Breast epithelium (tissue), 4 donors: ENCODE measurements at places on chromosomes 11 and 22.

GRCh38 chr11:35352077-35352888, 67.1 kb downstream of the SLC1A2 start:
- no peaks in the 10 kb centered on the region for H3K36me3 ChIP-seq
- DNase-seq: no peak
- no peak overlapping the region for H3K4me3 ChIP-seq
- H3K27me3 ChIP-seq: no peaks in the 10 kb centered on the region
- H3K4me1 ChIP-seq: no peaks in the 10 kb centered on the region

- no peaks in the 10 kb centered on the region for H3K36me3 ChIP-seq
- H3K4me1 ChIP-seq: peaks cover 13% of the 10 kb centered on the region
- DNase-seq: no peak
- H3K4me3 ChIP-seq: no peak overlapping the region
- no peaks in the 10 kb centered on the region for H3K27me3 ChIP-seq
Measured at GRCh38 chr22:40653361-40653760, 16.8 kb upstream of the MRTFA start.

- H3K36me3 ChIP-seq: no peaks in the 10 kb centered on the region
- no peak overlapping the region for H3K27ac ChIP-seq
- DNase-seq: no peak
Measured at GRCh38 chr11:94997437-94997836, 23.9 kb downstream of the KDM4D start.

GRCh38 chr11:76863196-76863777, 2.6 kb downstream of the ACER3 start:
- no peaks in the 10 kb centered on the region for H3K4me1 ChIP-seq
- no peak for DNase-seq
- H3K4me3 ChIP-seq: no peak overlapping the region
- H3K27ac ChIP-seq: no peak overlapping the region

DNA sequence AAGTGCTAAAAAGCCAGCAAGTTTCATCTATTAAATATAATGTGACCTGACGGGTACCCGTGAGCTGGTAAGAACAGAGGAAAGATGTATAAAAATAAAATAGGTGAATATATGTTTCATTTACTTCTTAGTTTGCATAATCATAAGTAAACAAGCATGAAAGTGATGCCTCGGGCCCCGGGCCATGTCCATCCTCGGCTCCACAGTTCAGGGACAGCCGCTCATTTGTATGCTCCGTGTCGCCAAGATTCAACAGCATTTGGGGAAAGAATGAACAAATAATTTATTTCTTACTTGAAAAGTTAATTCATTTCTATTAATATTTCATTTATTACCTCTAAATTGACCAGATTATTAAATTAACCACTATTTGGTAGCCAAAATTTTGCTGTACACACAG, 251.8 kb downstream of the NTM start:
- H3K27me3 ChIP-seq: no peaks in the 10 kb centered on the region
- no peaks in the 10 kb centered on the region for H3K4me1 ChIP-seq
- H3K36me3 ChIP-seq: no peaks in the 10 kb centered on the region
- H3K4me3 ChIP-seq: no peak overlapping the region
- no peak for DNase-seq
- H3K27ac ChIP-seq: no peak overlapping the region

- no peaks in the 10 kb centered on the region for H3K27me3 ChIP-seq
- H3K4me3 ChIP-seq: no peak overlapping the region
- H3K27ac ChIP-seq: peak overlapping the region; percentile 78
- H3K36me3 ChIP-seq: no peaks in the 10 kb centered on the region
- no peak for DNase-seq
- no peaks in the 10 kb centered on the region for H3K4me1 ChIP-seq
Measured at GRCh38 chr11:19918302-19919049, 205.8 kb downstream of the NAV2 start.

- H3K27ac ChIP-seq: peak overlapping the region; percentile 10
- H3K4me1 ChIP-seq: no peaks in the 10 kb centered on the region
- H3K36me3 ChIP-seq: no peaks in the 10 kb centered on the region
- H3K4me3 ChIP-seq: no peak overlapping the region
- DNase-seq: no peak
Measured at GRCh38 chr11:10318527-10318802, 13.6 kb downstream of the ADM start.

DNA sequence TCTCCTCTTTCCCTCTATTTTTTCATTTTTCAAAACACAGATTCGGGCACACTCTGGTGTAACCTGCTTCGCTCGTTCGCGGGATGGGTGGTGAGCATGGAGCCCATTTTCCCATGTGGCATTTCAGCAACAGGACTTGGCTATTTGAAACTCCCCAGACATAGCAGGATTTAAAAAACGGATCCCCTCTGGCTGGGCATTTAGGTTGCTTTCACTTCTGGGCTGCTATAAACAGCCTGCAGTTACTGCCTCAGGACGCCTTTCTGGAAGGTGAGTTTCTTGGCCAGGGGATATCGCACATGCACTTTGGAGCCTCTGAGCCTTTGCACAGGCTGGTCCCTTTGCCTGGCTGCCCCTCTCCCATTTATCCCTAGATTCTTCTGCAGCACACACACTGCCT, 2.8 kb upstream of the MPPED1 start:
- no peak overlapping the region for H3K27ac ChIP-seq
- no peak overlapping the region for H3K4me3 ChIP-seq
- no peak for DNase-seq
- no peaks in the 10 kb centered on the region for H3K36me3 ChIP-seq
- H3K27me3 ChIP-seq: peaks cover 34% of the 10 kb centered on the region

GRCh38 chr11:65404638-65405339, 17.8 kb upstream of the NEAT1 start:
- H3K27me3 ChIP-seq: no peaks in the 10 kb centered on the region
- H3K4me3 ChIP-seq: no peak overlapping the region
- H3K4me1 ChIP-seq: no peaks in the 10 kb centered on the region
- DNase-seq: no peak
- H3K36me3 ChIP-seq: no peaks in the 10 kb centered on the region
- peak overlapping the region; percentile 43 for H3K27ac ChIP-seq

- no peak for DNase-seq
- peak overlapping the region; percentile 83 for H3K27ac ChIP-seq
- peak overlapping the region; percentile 49 for H3K4me3 ChIP-seq
- peaks cover 16% of the 10 kb centered on the region for H3K4me1 ChIP-seq
- no peaks in the 10 kb centered on the region for H3K36me3 ChIP-seq
Measured at GRCh38 chr22:35839841-35840301, 122.2 kb downstream of the APOL5 start.

DNA sequence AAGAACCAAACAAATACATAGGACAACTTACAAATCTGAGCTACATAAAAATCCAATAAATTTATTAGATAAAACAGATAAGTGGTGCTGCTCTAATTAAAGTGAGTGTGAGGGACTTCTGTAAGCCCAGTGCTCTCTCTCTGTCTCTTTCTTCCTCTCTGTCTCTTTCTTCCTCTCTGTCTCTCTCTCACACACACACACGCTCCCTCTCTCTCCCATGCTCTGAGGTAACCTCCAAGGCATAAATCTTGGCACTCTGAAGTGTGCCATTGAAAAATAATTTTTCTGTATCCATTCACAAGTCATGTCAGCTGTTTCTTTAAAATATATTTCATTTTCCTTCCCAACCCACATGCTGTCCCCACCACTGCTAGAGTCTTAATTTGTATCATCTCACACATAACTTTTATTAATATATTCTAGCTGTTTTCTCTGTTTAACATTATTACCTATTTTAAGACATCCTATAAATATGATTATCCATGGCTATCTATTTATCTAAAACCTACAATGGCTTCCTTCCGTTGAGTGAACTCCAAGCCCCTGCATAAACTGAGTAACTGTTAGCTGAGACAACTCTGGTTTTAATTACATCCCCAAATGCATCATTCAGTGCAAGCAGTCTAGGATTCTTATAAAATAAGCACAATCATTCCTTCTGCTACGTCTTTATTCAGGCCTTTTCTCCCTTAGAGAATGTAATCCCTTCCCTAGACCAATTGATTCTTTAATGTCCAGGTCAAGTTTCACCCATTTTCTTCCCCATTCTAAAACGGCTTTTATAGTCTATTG, 57.4 kb upstream of the SLC5A12 start:
- H3K4me1 ChIP-seq: no peaks in the 10 kb centered on the region
- no peaks in the 10 kb centered on the region for H3K27me3 ChIP-seq
- H3K27ac ChIP-seq: no peak overlapping the region

DNA sequence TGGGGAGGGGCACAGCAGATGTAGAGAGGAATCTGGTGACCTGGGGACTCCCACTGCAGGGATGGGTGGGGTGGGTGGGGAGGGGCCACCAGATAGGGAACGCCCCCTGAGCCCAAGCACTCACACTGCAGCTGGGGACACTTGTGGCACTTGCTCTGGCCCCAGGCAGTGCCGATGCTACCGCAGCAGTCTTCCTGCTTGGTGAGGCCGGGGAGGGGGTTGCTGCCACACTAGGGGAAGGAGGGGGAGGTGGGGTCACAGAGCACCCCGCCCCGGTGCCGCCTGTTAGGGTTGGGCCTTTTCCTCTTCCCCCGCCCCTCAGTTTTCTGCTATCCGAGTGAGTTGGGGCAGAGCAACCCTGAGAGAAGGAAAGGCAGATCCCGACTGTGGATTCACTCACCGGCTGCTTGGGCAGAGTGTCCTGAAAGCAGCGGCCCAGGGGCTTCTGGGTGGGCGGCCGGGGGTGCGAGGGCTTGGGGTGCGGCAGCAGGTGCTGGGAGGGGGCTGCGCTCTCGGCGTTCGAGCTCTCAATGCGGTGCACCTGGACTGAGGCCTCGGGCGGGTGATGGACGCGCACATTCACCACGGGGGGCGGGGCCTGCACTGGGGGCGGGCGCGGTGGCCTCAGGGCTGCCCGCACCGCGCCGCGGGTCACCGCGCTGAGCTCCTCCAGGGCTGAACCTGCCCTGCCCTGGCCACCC, 4.7 kb downstream of the LTBP3 start:
- H3K36me3 ChIP-seq: no peaks in the 10 kb centered on the region
- H3K4me3 ChIP-seq: no peak overlapping the region
- peaks cover 21% of the 10 kb centered on the region for H3K4me1 ChIP-seq
- no peaks in the 10 kb centered on the region for H3K27me3 ChIP-seq

GRCh38 chr11:64571410-64572091, 19.5 kb upstream of the SLC22A12 start:
- H3K4me1 ChIP-seq: no peaks in the 10 kb centered on the region
- H3K27ac ChIP-seq: no peak overlapping the region
- no peaks in the 10 kb centered on the region for H3K36me3 ChIP-seq
- no peaks in the 10 kb centered on the region for H3K27me3 ChIP-seq
- no peak for DNase-seq

GRCh38 chr22:46777609-46777970, 15.1 kb downstream of the TBC1D22A start:
- H3K4me3 ChIP-seq: no peak overlapping the region
- H3K27ac ChIP-seq: no peak overlapping the region
- no peak for DNase-seq
- H3K36me3 ChIP-seq: no peaks in the 10 kb centered on the region
- no peaks in the 10 kb centered on the region for H3K27me3 ChIP-seq
- H3K4me1 ChIP-seq: peaks cover 23% of the 10 kb centered on the region

GRCh38 chr11:96254087-96254486, 88.9 kb downstream of the MAML2 start:
- H3K4me1 ChIP-seq: peaks cover 9% of the 10 kb centered on the region
- peak; percentile 69 for DNase-seq
- no peaks in the 10 kb centered on the region for H3K36me3 ChIP-seq
- H3K4me3 ChIP-seq: peak overlapping the region; percentile 20

GRCh38 chr11:47470671-47471070, 21.7 kb upstream of the RAPSN start:
- no peak for DNase-seq
- H3K4me3 ChIP-seq: no peak overlapping the region
- peaks cover 6% of the 10 kb centered on the region for H3K36me3 ChIP-seq
- H3K4me1 ChIP-seq: peaks cover 14% of the 10 kb centered on the region

DNA sequence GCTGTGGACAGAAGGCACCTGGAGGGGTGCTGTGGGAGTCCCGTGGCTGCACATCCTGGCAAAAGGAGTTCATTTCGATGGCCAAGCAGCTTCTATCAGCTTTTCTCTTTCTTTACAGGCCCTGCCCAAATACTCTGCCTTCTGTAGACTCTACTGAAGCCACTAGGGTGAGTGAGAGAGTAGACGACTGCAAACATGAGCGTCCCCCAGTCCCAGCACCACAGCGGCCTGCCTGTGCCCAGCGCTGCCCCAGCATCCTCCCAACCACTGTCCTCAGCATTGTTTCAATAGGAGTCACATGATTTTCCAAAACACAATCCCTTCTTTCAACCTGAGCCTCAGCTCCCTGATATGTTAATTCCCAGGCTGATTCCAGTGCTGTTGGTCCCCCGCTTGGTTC, 110.0 kb downstream of the KIRREL3 start:
- H3K4me1 ChIP-seq: no peaks in the 10 kb centered on the region
- no peak overlapping the region for H3K27ac ChIP-seq
- no peak for DNase-seq
- H3K27me3 ChIP-seq: no peaks in the 10 kb centered on the region
- no peak overlapping the region for H3K4me3 ChIP-seq

GRCh38 chr11:128093689-128094088, 493.7 kb downstream of the ETS1 start:
- DNase-seq: no peak
- H3K27me3 ChIP-seq: no peaks in the 10 kb centered on the region
- H3K4me3 ChIP-seq: no peak overlapping the region

DNA sequence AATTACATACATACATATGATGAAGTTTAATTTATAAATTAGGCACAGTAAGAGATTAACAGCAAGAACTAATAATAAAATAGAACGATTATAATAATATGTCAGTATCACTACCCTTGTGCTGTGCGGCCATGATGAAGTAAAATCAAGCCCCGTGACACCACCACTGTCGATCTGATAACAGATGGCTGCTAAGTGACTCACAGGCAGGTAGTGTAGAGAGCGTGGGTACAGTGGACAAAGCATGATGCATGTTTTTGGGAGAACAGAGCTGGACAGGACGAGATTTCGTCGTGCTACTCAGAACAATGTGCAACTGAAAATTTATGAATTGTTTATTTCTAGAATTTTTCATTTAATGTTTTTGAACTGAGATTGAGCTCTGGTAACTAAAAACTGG, 108.4 kb upstream of the TIMP3 start:
- no peaks in the 10 kb centered on the region for H3K4me1 ChIP-seq
- H3K27me3 ChIP-seq: no peaks in the 10 kb centered on the region
- no peak for DNase-seq
- no peaks in the 10 kb centered on the region for H3K36me3 ChIP-seq
- H3K27ac ChIP-seq: no peak overlapping the region

DNA sequence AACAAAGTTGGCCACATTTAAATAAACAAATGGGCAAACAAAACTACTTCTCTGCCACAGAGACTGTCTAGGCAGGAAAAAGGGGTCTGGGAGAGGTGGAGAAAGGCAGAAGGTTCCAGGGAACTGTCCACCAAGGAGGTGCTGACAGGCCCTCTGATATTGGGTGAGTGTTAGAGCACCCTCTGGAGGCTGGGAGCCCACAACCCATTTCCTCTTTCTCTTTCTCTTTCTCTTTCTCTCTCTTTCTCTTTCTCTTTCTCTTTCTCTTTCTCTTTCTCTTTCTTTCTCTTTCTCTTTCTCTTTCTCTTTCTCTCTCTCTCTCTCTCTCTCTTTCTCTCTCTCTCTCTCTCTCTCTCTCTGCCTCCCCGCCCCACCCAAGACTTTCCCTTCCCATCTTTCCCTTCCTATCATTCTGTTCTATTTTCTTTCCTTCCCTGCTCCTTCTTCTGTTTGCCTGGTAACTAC, 912.8 kb downstream of the DLG2 start:
- no peak for DNase-seq
- H3K27me3 ChIP-seq: no peaks in the 10 kb centered on the region
- no peak overlapping the region for H3K27ac ChIP-seq
- no peak overlapping the region for H3K4me3 ChIP-seq
- no peaks in the 10 kb centered on the region for H3K36me3 ChIP-seq
- no peaks in the 10 kb centered on the region for H3K4me1 ChIP-seq

GRCh38 chr11:73313652-73314051, 5.6 kb downstream of the ARHGEF17 start:
- DNase-seq: no peak
- H3K4me1 ChIP-seq: peaks cover 48% of the 10 kb centered on the region
- peak overlapping the region; percentile 88 for H3K27ac ChIP-seq
